CD4-positive, alpha-beta T cell treated with Interferon gamma for 1 hour (primary cell): ENCODE measurements at places on chromosomes 12 and 14.

- no peak for DNase-seq
Observed at GRCh38 chr12:2877953-2878732, 1.1 kb downstream of the RHNO1 start.

GRCh38 chr14:81371802-81372201 lies 28.3 kb downstream of the STON2 start:
- no peak for DNase-seq

- DNase-seq: no peak
Observed at GRCh38 chr14:94474581-94475031, 1.4 kb downstream of the SERPINA9 start.

DNA sequence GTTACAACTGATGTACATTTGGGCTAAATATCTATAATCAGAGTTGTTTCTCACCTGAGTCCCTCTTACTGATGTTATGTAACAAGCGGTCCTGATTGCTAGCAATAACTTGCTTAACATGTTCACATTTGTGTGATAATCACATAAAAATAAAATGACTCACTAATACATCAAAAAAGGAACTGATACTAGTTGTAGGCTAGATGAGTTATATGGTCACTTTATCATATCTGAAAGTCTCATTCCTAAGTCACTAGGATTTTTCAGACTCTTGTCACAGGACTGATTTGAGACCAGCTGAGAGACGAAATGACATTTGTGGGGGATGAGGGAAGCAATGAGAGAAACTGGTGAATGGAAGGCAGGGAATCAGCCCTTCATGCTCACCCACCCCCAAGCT lies 34.3 kb downstream of the NKX2-1 start:
- DNase-seq: no peak

- no peak for DNase-seq
Observed at GRCh38 chr14:64465831-64466554, 694 bp downstream of the AKAP5 start.

DNA sequence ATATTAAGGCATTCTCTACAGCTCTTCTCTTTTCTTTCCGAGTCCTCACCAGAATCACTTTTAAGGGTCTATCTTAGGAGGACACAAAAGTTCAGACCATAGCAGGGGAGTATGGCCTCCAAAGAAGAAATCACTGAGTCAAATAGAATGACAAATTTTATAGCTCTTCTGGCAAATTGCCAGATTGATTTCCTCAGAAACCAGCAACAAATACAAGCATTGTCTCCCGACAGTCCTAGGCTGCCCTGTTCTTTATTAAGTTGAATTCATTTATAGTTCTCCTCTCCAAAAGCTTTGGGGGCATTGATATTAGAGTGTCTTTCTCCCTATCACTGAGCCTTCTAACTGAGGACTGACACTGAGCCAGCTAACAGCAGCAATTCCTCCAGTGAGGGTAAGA lies 156.4 kb upstream of the FRMD6 start:
- no peak for DNase-seq

DNA sequence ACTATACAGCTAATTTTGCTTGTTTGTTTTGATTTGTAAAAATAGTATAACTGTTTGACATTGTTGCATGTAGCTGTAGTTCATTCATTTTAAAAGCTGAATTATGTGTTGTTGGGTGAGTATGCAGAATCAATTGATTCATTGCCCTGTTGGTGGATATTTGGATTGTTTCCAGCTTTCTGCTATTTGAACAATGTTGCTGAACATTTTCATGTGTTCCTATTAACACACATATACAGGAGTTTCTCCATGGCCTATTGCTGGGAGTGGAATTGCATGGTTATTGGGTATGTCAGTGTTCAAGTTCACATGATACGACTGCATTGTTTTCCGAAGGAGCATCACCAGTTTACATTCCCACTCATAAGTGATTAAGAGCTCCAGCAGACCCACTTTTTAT lies 75.3 kb downstream of the SRGAP1 start:
- no peak for DNase-seq

DNA sequence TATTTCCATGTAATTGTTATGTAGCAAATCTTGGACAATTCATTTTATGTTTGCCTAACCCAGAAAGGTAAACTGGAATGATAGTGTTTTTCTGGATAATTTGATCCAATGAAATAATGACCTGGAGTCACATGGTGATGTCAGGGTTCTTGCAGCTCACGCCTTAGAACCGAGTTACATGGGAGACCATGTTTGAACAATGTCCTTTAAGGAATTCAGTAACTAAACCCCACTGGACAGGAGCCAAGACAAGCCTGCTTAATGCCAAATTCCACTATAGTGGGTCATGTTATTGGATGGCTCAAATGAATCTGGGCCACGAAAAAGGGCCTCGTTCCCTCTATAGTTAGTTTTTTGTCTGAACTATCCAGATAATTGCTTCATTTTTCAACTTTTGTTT lies 255.8 kb upstream of the HMGA2 start:
- no peak for DNase-seq

- no peak for DNase-seq
Observed at GRCh38 chr12:111980598-111980997, 32.4 kb downstream of the TMEM116 start.

GRCh38 chr12:120455302-120455701 lies 9.1 kb downstream of the GATC start:
- no peak for DNase-seq

GRCh38 chr14:31070431-31070830 lies 44.3 kb upstream of the STRN3 start:
- no peak for DNase-seq

DNA sequence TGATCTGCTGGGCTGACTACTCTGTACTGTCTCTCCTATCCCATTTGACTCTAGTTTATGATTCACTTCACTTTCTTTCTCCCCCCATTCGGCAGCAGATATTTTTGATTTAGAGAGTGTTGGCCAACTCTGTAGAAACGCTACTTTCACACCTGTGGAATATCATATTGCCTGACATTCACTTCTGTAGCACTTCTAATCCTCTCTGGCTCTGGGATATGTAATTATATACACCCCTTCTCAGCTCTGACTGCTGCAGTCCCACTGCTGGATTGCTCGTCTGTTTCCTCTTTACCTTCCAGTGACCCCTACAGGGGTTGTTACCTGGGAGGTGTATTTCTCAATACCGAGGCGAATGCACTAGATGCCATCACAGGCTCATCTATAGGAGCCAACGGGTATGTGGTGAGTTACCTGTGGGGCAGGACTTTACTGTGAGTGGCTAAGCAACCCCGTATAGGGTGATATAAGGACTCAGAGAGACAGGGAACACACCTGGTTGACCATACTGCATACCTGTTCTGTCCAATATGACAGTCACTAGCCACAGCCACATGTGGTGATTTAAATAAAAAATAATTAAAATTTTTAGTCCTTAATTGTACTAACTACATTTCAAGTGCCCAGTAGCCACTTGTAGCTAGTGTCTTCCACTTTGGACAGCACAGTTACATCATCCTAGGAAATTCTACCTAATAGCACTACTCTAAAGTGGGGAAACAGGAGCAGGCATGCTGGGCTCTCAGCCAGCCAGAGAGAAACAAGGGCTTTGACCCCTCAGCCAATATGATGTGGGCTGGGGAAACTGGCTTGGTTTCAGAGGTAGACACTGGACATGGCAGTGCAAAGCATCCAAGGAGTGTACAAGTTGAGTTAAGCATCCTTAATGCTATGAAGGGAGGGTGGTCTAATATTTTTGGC lies 95.0 kb downstream of the C12orf75 start:
- no peak for DNase-seq

- DNase-seq: no peak
Observed at GRCh38 chr14:29663281-29663801, 264.3 kb downstream of the PRKD1 start.

- DNase-seq: no peak
Observed at GRCh38 chr12:25932971-25933370, 25.5 kb upstream of the RASSF8 start.

GRCh38 chr14:90514015-90514398 lies 117.2 kb downstream of the CALM1 start:
- DNase-seq: no peak

- DNase-seq: peak; percentile 35
Observed at GRCh38 chr12:55931780-55932550, 1.0 kb downstream of the DGKA start.

- DNase-seq: no peak
Observed at GRCh38 chr12:124687174-124687902, 119.9 kb upstream of the NCOR2 start.

GRCh38 chr12:77308056-77308455 lies 242.7 kb upstream of the E2F7 start:
- DNase-seq: no peak
